Ovary (tissue), 10 donors: ENCODE measurements at places on chromosomes 3 and 15. TPM values are rescaled to one million over a fixed set of nuclear protein-coding genes. Genes with fewer than 3 reads are reported as not detected.

CGNL1 gene
- 9.5 TPM for total RNA-seq

DNA sequence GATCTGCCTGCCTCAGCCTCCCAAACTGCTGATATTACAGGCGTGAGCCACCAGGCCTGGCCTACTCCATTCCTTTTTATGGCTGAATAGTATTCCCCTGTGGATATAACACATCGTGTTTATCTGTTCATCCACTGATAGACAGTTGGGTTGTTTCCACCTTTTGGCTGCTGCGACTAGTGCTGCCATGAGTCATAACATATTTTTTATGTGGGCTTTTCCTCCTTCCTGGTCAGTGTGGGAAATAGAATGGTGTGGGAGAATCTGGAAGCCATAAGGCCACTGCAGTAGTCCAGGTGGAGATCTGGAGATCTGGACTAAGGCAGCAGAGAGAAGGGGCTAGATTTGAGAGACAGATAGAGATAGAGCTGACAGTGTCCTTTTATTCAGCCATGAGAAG is 16.2 kb downstream of the LCMT2 start:
- H3K27ac ChIP-seq: no peak overlapping the region
- no peak for DNase-seq
- H3K27me3 ChIP-seq: no peaks in the 10 kb centered on the region
- no peaks in the 10 kb centered on the region for H3K4me1 ChIP-seq
- no peaks in the 10 kb centered on the region for H3K36me3 ChIP-seq
- H3K4me3 ChIP-seq: no peak overlapping the region

DNA sequence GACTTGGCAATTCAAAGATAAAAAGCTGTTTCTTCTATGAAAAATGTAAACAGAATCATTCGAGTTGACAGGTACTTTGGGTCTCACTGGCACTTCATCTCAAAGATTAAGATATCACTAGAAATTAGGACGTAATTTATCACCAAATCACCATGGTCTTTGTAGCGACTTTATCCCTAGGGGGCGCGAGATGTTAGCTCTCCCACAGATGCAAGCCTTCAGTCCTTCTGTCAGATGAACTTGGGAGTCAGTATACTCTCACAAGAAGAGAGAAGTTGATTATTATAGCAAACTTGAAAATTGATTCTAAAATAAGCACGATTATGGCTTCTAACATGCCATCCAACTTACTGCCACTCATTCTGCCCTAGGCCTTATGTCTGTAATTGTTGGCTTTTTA is 150.3 kb downstream of the ALCAM start:
- no peaks in the 10 kb centered on the region for H3K36me3 ChIP-seq
- no peaks in the 10 kb centered on the region for H3K4me1 ChIP-seq
- no peak overlapping the region for H3K4me3 ChIP-seq
- no peak for DNase-seq
- H3K27ac ChIP-seq: no peak overlapping the region

GRCh38 chr3:137150825-137151224 is 193.0 kb downstream of the IL20RB start:
- no peaks in the 10 kb centered on the region for H3K36me3 ChIP-seq
- no peaks in the 10 kb centered on the region for H3K27me3 ChIP-seq
- no peak for DNase-seq
- no peak overlapping the region for H3K4me3 ChIP-seq
- H3K27ac ChIP-seq: no peak overlapping the region
- no peaks in the 10 kb centered on the region for H3K4me1 ChIP-seq

- no peaks in the 10 kb centered on the region for H3K4me1 ChIP-seq
- H3K36me3 ChIP-seq: no peaks in the 10 kb centered on the region
- no peak overlapping the region for H3K4me3 ChIP-seq
- H3K27me3 ChIP-seq: no peaks in the 10 kb centered on the region
- DNase-seq: no peak
These were observed 467.0 kb downstream of the FGF12 start for GRCh38 chr3:192260116-192261010.

DNA sequence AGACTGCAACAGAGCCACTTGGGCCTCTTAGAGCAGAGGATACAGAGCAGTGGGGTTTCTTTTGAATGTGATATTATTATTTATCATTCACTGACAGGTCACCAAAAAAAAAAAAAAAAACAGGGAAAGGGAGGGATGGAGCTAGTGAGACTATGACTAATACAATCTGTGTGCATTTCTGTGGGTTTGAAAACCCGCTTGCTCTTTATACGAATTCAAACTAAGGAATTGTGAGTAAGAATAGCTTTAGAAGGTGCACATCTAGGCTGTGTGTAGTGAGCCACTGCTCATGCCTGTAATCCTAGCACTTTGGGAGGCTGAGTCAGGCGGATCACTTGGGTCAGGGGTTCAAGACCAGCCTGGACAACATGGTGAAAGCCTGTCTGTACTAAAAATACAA is 186.6 kb upstream of the MANF start:
- H3K4me1 ChIP-seq: no peaks in the 10 kb centered on the region
- no peak overlapping the region for H3K27ac ChIP-seq
- H3K4me3 ChIP-seq: no peak overlapping the region

- H3K36me3 ChIP-seq: no peaks in the 10 kb centered on the region
- no peak overlapping the region for H3K27ac ChIP-seq
- H3K4me3 ChIP-seq: no peak overlapping the region
- DNase-seq: no peak
These were observed 12.5 kb upstream of the FEM1B start for GRCh38 chr15:68265081-68265480.
